ENCODE measurements at places on chromosomes 2 and 18.

DNA sequence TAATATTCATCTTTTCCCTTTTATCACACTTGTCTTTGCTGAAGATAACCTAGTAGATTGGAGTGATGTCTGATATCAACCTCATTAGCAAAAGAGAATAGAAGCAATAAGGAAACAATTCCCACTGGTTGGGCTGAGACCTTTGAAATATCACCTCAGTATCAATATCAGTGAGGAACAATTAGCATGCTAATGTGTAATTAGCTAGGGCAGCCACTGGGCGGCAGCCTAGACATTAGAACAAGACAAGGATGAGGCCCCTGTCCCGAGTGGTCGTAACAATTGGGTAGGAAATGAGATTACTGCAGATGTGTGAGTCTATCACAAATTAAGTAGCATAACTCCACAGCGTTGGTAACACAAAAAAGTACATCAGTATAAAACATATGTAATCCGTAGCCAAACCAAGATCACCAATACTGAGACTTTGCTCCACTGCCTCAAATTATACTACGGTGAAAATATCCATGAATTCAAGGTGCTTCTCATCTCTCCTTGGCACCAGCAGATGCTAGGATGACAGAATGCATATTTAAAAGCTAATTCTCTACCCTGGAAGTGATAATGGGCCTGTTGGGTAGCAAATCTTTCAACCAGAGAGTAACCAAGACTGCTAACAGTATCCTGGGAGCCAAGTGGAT lies 99.1 kb downstream of the ALPK2 start:
- DNase-seq: peak; percentile 37

DNA sequence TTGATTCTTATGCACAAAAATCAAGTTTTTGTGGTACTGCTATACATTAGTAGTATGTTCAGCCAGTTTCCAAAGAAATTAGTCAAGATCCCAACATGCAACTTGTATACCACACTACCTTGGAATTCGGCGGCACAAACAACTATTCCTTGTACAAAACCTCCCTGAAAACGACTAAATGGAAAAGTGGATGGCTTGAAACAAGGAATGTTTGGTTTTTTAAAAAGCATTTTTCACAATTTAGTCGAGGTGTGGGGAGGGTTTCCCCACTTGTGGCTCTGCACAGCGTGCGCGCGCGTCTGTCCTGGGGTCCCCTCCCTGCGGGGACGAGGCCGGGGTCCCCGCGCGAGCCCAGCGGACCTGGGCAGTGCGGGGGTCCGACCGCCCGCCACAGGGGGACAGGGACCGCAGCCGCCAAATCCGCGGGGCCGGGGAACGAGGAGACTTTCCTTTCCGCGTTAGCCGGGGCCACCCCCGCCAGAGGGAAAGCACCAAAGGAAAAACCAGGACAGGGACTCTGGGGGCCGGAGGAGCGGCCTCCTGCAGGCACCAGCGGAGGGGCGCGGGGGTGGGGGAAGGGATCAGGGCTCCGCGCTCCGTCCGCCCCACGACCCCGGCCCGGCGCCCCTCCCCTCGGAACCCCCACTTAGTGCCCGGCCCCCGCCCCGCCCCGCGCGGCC lies 534 bp upstream of the SOCS6 start:
- no peak for DNase-seq

- DNase-seq: no peak
Observed at GRCh38 chr18:75142677-75143076, 66.3 kb downstream of the PTGR3 start.

GRCh38 chr2:100146657-100146960 lies 4.2 kb upstream of the AFF3 start:
- no peak for DNase-seq

DNA sequence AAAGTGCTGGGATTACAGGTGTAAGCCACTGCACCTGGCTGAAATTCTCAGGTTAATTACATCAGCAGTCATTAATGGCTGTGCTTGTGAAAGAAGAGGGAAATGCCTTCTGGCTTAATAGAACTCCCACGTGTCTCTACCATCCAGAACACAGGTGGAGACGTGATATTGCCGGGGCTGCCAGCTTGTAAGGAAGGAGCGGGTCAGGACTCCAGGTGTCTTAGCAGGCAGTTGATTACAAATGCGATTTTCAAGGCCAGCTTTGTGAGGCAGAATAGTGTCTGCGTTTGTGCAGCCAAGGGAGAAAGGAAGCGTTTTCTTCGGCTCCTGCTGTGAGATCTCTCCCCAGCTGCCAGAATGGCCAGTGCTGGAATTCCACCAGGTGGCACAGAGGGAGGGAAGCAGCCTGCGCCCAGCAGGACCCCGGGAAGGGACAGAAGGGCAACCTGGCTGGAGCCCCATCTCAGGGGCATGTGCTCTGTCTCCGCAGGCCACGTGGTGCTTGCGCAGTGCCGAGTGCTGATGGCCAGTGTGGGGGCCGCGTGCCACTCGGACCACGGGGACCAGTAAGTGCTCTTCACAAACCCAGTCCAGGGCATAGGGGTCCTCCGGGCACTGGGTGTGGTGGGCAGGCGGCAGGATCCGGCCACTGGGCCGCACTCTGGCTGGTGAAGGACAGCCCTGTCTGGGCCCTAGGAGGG lies 3.7 kb upstream of the ESPNL start:
- no peak for DNase-seq

- no peak for DNase-seq
Observed at GRCh38 chr2:81839780-81840179, 1535.2 kb upstream of the LRRTM1 start.

- no peak for DNase-seq
Observed at GRCh38 chr18:62347089-62347506, 22.0 kb downstream of the TNFRSF11A start.

Measured in activated naive CD8-positive, alpha-beta T cell treated with anti-CD3 and anti-CD28 coated beads, Interleukin-2, amount 50 U/mL, for 16 hours (primary cell).